RPMI7951 (cell line): ENCODE measurements at places on chromosomes 2 and 18.

DNA sequence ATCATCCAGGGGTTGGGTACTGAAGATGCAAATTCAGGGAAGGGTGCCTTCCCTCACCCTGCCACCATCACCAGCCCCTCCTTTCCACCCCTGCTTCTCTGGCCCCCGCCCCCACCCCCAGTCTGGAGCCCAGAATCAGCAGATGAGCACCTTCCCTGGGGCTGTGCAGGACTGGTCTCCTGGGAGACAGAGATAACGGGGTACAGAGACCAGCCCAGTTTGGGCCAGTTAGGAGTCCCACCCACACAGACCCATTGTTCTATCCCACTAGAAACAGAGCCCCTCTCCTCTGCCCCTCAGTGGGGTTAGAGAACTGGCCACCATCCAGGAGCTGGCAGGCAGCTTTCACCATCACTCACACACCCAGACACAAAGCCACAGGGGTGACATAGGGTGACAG lies 4.5 kb upstream of the CRYBA2 start:
- no peak for DNase-seq

- peak; percentile 31 for DNase-seq
These were observed 156.7 kb downstream of the ARHGAP28 start for GRCh38 chr18:6885992-6886796.

DNA sequence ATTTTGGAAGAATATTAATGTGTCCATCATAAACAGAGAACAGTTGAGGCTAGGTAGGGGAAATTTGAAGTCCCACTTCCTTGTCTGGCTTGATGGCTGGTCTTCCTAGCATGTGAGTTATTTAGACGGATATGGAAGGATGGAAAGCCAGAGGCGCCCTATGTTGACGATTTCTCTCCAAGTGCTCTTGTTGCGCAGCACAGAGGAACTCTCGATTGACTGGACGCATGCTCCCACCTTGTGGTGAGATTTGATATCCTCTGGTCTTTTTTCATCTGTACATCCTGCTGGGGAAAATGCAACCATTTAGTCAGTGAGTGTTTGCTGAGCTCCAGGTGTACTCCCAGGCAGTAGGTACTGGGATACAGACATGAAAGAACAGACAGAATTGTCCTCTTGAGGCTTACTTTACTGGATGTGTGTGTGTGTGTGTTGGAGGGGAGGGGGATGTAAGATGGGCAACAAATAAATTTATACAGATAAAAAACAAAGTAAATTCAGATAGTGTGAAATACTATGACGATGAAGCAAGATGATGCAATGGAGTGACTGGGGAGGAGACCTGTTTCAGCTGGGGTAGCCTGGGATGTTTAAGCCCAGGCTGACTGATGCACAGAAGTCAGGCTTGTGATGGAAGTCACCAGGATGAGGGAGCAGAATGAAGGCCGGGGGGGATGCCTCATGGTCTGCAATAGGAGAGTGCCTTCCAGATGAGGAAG lies 137.2 kb downstream of the TRIM43 start:
- DNase-seq = peak; percentile 82

GRCh38 chr2:37506407-37507050 lies 162.1 kb downstream of the QPCT start:
- DNase-seq = peak; percentile 70
